ENCODE measurements at places on chromosomes 3 and 15.

- DNase-seq, result no peak
These were observed 12.6 kb downstream of the CEP152 start for GRCh38 chr15:48798319-48798718.

GRCh38 chr3:150727653-150728502, 24.2 kb upstream of the ERICH6 start:
- no peak for DNase-seq

GRCh38 chr3:130465521-130465920, 51.5 kb upstream of the COL6A6 start:
- DNase-seq, result no peak

DNA sequence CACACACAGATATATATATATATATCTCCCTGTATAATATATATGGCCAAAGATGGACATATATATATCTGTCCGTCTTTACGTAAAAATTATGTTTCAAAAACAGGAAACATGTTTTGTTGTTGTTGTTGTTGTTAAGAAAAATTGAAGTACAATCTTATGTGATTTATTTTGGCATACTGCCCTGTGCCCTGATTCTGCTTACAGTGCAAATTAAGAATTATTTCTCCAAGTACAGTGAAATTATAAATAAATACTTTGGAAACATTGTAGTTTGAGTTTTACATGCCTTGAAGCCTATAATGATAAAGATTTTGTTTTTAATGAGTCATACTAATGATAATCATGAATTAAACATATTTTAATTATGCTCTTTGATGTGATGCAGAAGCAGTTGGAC, 994.9 kb downstream of the DIPK2A start:
- no peak for DNase-seq

GRCh38 chr3:149468504-149469212, 5.8 kb upstream of the TM4SF4 start:
- DNase-seq, result no peak

- DNase-seq, result no peak
These were observed 74.1 kb upstream of the IQSEC1 start for GRCh38 chr3:13147344-13147743.

GRCh38 chr3:8490079-8490552, 11.5 kb upstream of the LMCD1 start:
- DNase-seq, result peak; percentile 97

DNA sequence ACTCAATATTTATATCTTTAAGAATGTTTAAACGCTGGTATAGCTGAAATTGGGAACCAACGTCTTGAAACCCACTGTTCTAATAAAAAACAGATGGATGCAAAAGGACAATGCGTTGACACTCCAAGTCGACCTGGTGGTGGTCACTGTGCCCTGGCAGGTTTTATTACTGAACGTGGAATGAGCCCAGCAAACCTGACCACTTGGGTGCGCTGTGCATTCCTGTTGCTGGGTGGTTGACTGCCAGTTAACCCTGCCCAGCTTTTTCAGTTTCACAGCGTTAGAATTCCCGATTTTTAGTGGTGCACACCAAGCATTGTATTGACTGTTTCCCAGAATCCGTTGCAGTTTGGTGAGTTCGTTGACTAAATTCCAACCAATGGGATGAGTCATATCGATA, 384.4 kb downstream of the OCA2 start:
- no peak for DNase-seq

DNA sequence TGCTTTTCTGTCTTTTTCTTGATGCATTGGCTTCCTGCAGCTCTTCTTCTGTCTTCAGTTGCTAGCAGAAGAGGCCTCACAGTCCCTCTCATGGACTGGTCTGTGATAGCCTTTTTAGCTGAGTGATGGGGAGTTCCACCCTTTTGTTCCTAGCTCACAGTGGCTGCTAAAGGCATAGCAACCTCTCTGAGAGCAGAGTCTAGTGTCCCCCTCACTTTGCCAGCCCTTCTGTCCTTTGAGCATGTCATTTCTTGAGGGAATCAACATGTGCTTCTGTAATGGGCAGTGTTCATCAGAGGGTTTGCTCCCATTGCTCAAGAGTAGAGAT, 44.4 kb downstream of the GAP43 start:
- no peak for DNase-seq

GRCh38 chr3:32186876-32187275, 51.6 kb upstream of the CMTM8 start:
- DNase-seq, result no peak

DNA sequence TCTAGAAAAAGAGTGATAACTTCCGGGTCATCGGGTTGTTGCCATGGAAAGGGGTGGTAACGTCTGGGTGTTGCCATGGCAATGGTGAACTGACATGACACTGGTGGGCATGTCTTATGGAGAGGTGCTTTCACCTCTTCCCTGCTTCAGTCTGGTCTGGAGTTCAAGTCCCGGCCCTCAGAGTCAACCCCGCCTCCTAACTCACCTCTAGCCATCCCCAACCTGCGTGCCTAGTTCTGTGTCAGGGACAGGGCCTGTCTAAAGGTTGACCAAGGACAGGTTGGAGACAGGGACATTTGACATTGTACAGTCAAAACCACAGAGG, 96.0 kb downstream of the LSM3 start:
- no peak for DNase-seq

- DNase-seq, result peak; percentile 55
These were observed 15.5 kb downstream of the TATDN2 start for GRCh38 chr3:10263646-10264363.

- peak; percentile 29 for DNase-seq
These were observed 19.5 kb downstream of the MRAS start for GRCh38 chr3:138367911-138368310.

- peak; percentile 90 for DNase-seq
These were observed 26.5 kb downstream of the IGSF10 start for GRCh38 chr3:151434151-151434890.

DNA sequence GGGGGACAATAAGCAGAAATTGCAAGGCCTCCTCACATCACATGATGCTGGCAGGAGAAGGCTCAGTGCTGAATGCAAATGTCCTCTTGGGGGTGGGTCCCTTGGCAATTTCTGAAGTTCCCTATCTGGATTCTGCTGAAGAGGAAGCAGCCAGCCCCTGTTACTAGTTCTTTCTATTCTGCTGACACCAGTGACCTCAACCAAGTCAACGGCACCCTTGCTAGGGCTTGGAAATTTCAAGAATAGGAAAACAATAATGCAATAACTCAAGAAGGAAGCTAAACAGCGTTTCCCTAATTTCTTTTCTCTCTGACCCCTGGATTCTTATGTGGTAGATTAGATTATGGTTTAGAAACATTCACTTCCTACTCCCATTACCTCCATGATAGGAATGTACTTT, 46.2 kb upstream of the FOXP1 start:
- DNase-seq, result no peak

GRCh38 chr3:122977746-122978466, 49.7 kb downstream of the SEMA5B start:
- peak; percentile 86 for DNase-seq

GRCh38 chr3:38397320-38397719, 50.7 kb downstream of the XYLB start:
- peak; percentile 57 for DNase-seq

DNA sequence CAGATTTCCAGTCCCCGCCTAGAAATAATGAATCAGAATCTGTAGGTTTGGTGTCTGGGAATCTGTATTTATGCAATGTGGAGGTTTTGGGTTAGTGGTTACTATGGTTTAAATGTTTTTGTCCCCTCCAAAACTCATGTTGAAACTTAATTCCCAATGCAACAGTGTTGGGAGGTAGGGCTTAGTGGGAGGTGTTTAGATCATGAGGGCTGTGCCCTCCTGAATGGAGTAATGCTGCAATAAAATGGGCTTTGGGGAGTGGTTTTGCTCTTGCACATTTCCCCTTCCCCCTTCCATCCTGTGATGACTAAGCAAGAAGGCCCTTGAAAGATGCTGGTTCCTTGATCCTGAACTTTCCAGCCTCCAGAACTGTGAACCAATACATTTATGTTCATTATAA, 9.2 kb upstream of the RFC4 start:
- peak; percentile 86 for DNase-seq

- no peak for DNase-seq
These were observed 14.4 kb upstream of the CSK start for GRCh38 chr15:74767167-74768098.

DNA sequence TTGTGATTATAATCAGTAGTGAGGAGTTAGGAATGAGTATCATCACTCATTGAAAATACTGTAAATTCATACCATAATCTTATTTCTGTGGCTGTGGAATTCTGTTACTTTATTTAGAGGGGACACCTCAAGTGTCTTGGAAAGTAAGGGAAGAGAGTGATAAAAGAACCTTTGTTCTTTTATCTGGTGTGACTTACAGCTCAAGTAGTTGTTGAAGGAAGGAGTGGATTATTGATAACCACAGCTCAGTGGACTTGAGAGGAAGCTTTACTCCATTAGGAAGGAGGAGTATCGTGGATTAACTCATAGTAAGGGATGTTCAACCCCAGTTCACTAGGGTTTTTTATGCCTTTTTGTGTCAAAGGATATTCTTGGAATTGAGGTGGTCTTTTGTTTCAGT, 32.2 kb upstream of the FAH start:
- no peak for DNase-seq

DNA sequence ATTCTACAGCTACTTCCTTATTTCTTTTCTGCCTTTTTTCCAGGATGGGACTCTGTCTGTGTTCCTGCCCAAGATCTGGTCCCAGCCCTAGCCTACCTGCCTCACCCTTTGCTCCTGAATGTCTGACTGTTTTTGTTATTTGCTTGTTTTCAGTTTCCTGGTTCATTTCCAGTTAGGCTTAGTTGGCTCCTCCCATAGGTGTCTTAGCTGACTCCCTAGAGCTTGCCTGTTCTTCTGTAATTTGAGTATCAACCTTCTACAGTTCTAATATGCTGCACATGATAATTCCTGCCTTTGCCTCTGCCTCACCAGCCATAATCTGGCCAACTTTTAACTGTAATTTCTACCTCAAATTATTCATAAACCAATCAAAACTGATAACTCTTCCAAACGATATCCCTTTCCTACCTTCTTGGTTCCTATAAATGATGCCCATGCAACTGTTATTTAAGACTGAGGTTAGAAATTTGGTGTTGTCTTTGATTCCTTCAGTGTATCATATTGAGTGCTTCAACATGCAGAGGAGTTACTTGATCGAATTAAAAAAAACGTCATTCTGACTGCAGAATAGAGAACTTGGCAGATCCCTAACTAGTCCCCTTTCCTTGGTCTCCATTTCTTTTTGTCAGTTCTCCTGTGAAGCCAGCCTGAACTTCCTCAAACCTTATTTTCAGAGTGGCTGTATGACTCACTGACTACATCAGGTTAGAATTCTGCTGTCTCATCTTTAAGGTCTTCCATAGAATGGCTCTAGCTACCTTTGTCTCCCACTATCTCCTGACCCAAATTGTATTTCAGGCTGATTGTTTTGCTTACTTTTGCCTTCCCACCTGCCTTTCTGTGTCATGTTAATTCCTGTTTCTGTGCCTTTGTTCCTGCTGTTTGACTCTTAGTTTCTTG, 8.4 kb downstream of the GOLM2 start:
- peak; percentile 57 for DNase-seq

GRCh38 chr3:56923526-56924224, 121.9 kb upstream of the ARHGEF3 start:
- peak; percentile 18 for DNase-seq

DNA sequence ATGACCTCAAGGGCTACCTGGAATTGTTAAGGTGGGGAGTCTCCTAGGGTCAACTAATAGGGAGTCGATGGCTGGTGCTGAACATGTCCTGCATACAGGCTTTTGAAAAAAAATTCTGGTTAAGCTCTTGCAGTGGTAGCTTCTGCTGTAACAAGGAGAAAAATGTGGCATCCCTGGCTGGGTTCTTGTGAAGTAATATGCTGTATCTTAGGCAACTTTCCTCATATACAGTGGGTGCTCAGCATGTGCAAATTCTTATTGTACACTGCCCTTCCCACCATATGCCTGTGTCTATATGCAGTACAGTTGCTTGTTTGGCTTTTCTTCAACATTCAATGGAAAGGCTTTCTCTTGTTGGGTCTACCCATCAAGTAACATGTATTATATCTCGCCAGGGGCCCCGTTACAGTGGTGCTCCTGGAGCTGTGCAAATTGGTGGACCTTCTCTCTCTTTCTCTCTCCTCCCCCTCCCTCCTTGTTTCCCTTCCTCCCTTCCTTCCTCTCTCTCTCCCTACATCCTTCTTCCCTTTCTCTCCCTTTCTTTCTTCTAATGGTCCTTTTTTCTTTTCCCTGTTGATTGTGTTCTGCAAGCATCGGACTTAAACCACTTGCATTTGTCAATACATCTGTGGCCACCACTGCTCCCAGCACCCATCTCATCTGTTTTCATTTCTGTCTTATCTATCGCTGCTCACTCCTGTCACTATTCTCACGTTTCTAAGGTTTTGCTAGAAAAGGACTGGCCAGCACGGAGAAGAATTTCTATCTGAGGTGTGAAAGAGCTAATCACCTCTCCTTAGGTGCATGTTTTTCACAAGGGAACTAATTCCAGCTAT, 35.2 kb downstream of the TGFBR2 start:
- DNase-seq, result no peak

- no peak for DNase-seq
These were observed 35.9 kb downstream of the TLE3 start for GRCh38 chr15:70061696-70062270.

DNA sequence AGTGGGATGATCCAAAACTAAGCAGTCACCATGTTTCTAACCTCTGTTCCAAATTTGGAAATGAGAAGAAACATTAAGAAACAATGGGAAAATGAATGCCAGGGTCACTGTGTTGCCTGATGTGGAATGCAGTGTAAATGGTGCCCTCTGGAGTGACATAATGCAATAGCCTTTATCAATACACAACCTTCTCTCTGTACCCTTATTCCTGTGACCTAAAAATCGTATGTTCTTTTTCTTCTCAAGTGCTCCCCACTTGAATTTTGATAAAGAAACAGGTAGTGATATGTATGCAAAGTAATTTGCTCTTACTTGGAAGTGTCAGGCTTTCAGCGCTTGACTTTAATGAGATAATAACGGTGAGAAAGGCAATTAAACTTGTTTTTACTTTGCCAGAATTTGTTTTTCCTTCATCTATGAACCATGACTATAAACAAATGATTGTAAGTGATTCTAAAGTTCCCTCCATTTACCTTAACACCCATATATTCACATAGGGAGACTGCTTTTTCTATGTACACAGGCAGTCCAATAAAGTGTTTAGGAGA, 145.8 kb upstream of the THRB start:
- peak; percentile 21 for DNase-seq

DNA sequence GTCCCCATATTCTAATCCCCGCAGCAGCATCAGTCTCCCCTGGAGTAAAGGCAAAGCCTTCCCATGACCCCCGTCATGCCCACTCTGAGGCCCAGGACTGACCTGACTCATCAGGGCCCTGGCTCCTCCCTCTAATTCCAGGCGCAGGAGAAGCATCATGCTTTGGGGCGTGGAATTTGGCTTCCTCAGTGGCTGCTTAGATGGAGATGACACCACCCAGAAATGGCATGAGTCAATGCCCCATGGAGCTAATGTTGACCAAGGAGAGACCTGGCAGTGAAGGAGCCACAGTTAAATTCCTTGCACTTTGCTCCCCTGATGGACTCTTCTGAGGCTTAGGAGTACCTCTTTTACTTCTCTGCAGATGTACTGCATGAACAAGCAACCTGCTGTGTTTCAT, 204.2 kb upstream of the PROK2 start:
- DNase-seq, result peak; percentile 87

All from EH (cell line).